Right ventricle myocardium inferior (tissue), 1 donor: ENCODE measurements at places on chromosomes 11 and 22.

DNA sequence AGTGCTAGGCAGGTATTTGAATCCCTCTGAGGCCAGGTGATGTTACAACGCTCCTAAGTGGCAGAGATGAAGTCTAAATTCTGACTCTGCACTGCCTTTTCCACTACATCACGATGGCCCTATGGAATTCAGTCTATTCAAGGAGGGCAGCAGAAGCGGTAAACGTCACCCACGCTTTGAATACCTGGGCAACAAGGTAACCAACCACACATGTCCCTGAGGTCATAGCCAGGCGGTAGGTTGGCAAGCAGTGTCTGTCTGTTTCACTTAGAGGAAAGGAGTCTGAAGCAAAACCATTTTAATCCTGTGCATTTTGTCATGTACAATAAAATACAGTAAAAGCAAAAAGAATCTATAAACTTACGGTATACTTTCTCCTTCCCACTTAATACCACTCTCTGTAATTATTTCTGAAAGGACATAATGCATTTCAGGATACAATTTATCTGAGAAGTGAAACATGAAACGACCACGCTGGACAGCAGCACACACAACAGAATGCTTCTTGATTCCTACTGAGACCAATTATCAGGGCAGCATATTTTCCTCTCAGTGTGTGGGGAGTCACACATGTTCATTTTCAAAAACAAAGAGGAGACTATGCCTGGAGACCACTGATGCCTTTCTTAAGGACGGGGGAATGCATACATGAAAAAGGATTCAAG, 51.3 kb downstream of the PRDM10 start:
- no peak for DNase-seq

- no peak for DNase-seq
These were observed 1420.3 kb downstream of the BRD1 start for GRCh38 chr22:48407256-48407955.

DNA sequence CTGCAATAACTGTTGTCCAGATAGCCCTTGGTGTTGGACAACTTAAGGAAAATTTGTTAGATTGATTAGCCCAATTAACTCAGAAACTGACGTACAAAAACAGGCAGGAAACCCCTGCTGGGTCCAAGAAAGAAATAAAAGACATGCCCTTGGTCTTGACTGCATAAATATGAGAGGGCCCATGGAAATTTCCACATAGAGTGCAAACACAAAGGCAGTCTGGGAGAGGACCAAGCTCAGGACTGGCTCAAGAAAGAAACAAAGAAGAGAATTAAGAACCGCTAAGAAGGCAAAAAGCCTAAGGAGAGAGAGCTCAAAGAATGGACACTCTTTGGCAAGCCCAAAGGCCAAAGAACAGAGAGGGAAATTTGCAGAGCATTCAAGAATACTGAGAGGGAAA, 1243.9 kb downstream of the LRRC4C start:
- DNase-seq, result no peak

- DNase-seq, result no peak
These were observed 9.4 kb downstream of the PARVA start for GRCh38 chr11:12386745-12387144.

- DNase-seq, result no peak
These were observed 111.3 kb downstream of the GGTLC2 start for GRCh38 chr22:22755778-22756100.

DNA sequence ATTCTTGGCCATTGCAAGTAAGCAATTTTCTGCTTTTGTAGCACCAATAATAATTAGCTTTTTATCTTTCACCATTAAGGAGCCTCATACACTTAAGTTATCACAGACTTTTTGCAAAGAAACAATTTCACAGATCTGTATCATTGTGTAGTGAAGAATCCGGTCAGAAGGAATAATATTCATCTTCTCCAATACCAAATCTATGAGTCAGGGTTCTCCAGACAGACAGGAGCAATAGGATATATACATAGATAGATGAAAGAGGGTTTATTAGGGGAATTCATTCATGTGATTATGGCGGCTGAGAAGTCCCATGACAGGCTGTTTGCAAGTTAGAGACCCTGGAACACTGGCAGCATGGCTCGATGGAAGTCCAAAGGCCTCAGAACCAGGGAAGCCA, 82.9 kb upstream of the UBASH3B start:
- no peak for DNase-seq

- DNase-seq, result no peak
These were observed 26.7 kb downstream of the EIF3F start for GRCh38 chr11:8013833-8014232.

- DNase-seq, result peak; percentile 82
These were observed 27.8 kb upstream of the GRAMD4 start for GRCh38 chr22:46592390-46592872.

DNA sequence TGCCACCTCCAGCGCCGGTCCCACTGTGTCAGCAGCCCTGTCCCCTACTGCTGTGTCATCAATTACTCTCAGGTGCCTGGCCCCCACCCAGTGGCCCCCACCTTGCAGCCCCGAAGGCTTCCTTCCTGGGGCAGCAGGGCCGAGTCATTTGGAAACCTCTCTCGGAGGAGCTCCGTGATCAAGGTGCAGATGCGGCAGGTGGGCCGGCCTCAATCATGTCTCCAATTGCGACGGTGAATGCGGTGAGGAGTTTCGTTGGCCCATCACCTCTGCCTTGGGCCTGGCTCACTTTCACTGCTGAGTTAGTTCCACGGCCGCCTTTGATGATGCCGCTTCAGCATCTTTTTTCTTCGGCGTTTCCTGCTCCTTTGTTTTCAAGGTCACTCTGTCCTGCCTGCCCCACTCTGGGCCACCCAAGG, 11.3 kb upstream of the CXCR5 start:
- no peak for DNase-seq

GRCh38 chr11:14386895-14387480, 28.0 kb upstream of the RRAS2 start:
- no peak for DNase-seq

DNA sequence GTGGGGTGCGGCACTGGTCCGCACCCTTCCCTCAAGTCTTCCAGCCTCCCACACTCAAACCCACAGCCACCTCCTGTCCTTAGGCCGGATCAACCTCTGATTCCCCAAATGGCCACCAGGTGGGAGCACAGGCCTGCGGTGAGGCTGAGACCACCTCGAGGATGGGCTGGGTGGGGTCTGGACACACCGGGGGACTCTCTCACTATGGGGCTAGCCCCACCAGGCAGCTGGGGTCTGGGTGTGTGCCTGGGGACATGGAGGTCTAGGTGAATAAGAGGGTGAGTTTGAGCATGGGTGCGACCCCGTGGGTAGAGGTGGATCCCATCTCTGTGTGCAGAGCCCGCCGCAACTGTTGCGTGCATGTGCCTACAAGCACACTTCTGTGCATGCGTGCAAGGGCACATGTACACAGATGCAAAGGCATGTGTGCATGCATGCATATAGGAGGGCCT, 32.6 kb downstream of the MYO18B start:
- no peak for DNase-seq

DNA sequence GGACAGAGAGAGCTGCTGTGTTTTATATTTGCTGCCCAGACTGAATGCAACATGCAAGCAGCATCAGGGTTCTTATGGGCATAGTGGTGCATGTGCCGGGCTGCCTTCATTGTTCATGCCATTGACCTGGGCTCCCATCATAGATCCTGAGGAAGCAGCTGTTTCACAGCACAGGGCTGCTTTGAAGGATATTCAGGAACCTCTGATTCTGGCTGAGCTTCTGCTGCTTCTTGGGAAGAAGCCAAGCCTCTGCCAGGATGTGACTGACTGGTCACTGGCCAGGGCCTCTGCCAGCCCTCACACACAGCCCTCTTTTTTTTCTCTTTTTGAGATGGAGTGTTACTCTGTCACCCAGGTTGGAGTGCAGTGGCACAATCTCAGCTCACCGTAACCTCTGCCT, 43.3 kb downstream of the CYB5R2 start:
- DNase-seq, result no peak

GRCh38 chr11:27239305-27239942, 123.6 kb downstream of the CCDC34 start:
- DNase-seq, result peak; percentile 71

GRCh38 chr11:64007160-64007628, 21.0 kb downstream of the OTUB1 start:
- no peak for DNase-seq

GRCh38 chr22:47376322-47376700, 613.9 kb downstream of the TBC1D22A start:
- no peak for DNase-seq

DNA sequence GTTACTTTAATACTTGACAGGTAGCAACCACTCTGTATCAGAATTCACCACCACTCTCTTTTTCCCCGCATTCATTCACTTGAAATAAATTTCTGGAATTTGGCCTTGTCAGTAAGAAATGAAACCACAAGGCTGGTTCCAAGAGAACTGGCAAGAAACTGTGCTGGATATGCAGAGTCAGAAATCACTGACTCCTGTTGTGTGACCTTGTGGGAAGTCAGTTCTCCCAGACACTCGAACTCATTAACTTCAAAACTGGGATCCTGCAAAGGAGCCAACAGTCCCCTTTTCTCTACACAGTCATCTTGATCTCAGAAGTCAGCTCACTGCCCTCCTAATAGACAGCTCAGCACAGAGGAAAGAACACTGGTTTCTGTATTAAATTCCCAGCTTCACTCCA, 142.7 kb downstream of the LRRC4C start:
- DNase-seq, result no peak

DNA sequence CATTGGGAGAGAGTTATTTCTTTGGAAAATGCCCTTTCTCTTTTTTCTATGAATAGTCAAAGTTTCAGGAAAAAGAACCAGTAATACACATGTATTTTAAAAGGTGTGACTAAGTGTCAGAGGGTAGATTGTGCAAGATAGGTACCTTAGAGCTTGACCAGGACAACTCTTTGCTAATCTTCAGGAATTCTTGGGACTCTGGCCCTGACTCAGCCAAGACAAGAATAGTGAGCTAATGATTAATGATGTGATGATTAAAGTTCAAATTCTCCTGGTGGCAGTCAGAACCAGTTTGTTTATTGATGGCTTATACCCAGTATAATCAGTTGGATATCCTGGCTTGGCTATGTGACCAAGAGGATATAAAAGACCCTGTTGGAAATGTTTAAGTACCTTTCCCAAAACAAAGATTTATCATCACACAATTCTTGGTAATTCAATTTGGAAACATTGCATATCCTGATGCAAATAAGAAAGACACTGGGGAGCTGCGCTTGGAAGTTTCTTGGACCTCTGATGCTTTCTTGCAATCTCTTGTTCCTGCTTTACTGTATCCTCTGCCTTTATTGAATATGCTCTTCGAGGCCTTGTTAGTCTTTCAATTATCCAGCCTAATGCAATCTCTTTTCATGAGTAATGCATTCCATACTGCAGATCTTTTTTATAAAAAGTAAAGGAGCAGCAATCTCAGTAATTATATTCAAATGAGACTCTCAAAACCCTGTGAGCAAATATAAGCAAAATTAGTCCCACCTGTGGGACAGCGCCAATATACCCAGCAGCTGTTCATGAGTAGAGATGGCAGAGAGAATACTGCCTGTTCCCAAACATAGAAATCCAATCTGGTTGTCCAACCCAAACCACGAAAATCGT, 48.0 kb upstream of the CEP126 start:
- DNase-seq, result no peak

DNA sequence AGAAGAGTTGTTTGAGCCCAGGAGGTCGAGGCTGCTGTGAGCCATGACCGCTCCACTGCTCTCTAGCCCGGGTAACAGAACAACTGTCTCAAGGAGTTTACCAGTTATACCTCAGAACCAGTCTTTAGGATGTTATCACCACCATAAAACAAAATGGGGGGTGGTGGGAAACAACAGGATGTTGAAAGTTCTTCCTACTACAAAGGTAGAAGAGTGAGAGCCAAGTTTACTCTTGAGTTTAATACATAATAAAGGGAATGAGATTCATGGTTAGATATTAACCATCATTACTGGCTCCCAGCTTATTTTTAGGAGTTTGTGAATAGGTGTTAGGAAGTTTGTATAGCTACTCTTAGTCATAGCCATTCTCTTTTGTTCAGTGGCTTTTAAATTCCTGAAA, 78.8 kb upstream of the HORMAD2 start:
- no peak for DNase-seq

DNA sequence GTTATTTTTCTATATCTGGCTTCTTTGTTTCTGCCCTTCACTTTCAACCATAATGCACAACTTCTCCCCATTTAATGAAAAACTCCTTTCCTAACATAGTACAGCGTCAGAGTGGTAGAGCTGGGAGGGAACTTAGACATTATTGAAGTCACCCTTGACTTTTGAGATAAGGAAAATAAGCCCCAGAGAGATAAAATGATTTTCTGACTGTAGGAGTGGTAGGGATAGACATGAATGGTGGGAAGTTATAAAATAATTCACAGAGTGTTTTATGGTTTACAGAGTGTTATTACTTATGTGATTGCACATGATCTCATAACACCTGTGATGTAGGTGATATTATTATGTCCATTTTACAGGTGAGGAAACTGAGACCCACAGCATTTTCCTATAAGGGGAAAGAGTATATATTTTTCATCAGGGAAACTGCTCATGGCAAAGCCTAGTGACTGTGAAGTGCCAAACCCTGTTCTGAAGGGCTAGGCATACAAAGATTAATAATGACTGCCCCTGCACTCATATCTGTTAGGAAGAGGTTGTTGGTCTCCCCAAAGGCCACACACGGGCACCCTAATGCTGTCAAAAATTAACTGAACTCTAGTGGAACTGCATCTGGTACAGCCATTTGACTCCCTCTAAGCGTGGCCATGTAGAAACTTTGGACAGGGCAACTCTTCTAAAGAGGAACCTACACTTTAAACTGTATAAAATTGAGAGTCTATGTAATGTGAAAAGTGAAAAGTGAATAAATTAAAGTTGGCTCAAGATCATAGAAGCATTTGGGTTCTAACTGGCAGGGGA, 61.1 kb upstream of the PICALM start:
- no peak for DNase-seq

DNA sequence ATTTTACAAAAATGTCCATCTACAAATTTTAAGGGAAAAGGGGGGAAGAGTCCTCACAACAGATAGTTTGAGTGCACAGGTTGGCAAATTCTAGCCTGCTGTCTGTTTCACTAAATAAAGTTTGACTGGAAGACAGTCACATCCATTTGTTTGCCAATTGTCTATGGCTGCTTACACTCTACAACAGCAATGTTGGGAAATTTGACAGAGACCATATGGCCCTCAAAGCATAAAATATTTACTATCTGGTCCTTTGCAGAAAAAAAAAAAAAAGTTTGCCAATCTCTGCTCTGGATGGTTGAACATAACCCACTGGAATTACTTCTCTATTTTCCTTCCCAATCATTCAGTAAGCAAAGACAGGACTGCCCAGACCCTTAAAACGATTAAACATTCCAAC, 88.2 kb downstream of the FCHSD2 start:
- DNase-seq, result no peak
